ENCODE measurements at places on chromosomes 5 and 9. TPM values are rescaled to one million over a fixed set of nuclear protein-coding genes. Genes with fewer than 3 reads are reported as not detected.

DNA sequence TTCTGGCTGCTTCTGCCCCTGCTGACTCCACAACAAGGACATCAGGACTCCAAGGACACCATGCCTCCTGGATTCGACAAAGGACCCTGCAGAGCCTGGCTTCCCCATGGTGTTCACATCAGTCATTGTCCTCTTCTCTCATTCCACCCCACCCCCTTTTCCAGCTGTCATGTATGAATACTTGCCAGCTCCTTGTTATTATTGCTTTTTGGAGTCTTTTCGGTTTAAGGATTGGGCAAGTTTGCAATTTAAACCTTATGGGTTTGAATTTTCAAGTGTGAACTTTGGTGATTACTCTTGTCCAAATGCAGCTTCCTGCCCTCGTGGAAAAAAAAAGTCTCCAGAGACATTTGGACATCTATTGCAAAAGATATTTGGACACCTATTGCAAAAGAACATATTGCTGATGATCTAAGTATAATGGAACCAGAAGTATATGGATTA lies 14.2 kb upstream of the LVRN start:
- no peak for DNase-seq
- no peaks in the 10 kb centered on the region for H3K4me1 ChIP-seq
- H3K27ac ChIP-seq, result no peak overlapping the region

GRCh38 chr5:147935032-147935431 lies 28.7 kb upstream of the C5orf46 start:
- no peak overlapping the region for H3K4me3 ChIP-seq
- H3K36me3 ChIP-seq, result no peaks in the 10 kb centered on the region
- H3K27ac ChIP-seq, result no peak overlapping the region
- H3K4me1 ChIP-seq, result no peaks in the 10 kb centered on the region
- no peak for DNase-seq

Gene TAF11L10
- not detected for total RNA-seq

GRCh38 chr5:62310426-62311143 lies 4.6 kb downstream of the KIF2A start:
- H3K27ac ChIP-seq, result peak overlapping the region; percentile 16
- no peaks in the 10 kb centered on the region for H3K27me3 ChIP-seq
- no peak overlapping the region for H3K4me3 ChIP-seq

- no peak overlapping the region for H3K4me3 ChIP-seq
- H3K27ac ChIP-seq, result no peak overlapping the region
- no peaks in the 10 kb centered on the region for H3K36me3 ChIP-seq
- no peaks in the 10 kb centered on the region for H3K4me1 ChIP-seq
Measured at GRCh38 chr9:6512085-6512657, 99.2 kb downstream of the UHRF2 start.

Gene EMB
- 0.54 TPM for total RNA-seq

Gene GFPT2
- 1.6 TPM for total RNA-seq

DNA sequence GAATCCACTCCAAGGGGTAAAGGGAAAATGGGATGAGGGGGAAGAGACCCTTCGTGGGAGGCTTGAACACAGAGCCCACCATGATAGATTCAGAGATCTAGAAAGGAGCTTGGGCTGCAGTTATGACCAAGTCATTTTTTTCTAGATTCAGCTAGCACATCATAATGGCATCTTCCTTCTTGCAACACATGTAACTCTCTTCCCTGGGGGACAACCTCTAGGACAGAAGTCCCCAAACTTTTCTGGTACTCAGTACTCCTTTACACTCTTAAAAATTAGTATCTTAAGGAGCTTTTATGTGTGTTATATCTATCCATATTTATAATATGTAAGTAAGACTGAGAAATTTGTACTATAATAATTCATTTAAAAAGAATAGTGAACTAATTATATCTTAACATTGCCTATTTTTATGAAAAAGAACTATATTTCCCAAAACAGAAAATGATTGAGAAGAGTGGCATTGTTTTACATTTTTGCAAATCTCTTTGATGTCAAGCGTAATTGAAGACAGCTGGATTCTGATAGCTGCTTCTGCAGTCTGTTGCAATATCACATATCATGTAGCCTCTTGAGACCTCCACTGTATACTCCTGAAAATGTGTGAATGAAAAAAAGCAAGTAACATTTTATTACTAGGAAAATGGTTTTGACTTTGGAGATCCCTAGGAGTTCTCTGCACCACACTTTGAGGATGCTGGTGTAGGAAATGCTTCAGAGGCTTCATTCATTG lies 875 bp downstream of the ACO1 start:
- peak overlapping the region; percentile 76 for H3K4me3 ChIP-seq
- no peak for DNase-seq
- H3K27ac ChIP-seq, result peak overlapping the region; percentile 51
- peaks cover 9% of the 10 kb centered on the region for H3K4me1 ChIP-seq
- H3K36me3 ChIP-seq, result no peaks in the 10 kb centered on the region
- no peaks in the 10 kb centered on the region for H3K27me3 ChIP-seq

DNA sequence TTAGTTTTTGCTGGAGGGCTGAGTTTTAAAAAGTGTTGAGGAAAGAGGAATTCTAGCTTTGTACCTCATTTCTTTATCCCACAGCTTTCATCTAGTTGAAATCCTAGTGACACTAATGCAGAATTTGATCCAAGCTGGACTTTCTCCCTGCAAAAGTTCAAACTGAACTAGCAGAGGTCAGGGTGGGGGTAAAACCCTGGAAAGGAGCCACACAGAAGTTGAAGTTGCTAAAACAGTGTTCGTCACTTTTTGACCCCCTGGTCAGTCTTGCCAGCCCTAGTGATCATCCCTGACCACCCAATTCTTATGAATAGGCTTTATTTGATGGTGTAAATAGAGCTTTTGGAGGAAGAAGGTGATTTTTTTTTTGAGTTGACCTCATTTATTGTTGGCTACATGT lies 390.4 kb downstream of the TMEM38B start:
- H3K27me3 ChIP-seq, result no peaks in the 10 kb centered on the region
- H3K27ac ChIP-seq, result no peak overlapping the region
- H3K36me3 ChIP-seq, result no peaks in the 10 kb centered on the region
- no peaks in the 10 kb centered on the region for H3K4me1 ChIP-seq
- H3K4me3 ChIP-seq, result no peak overlapping the region

Gene BARHL1
- not detected for total RNA-seq

Data from Caco-2 (cell line).